ENCODE measurements at places on chromosomes 16 and 17. TPM values are rescaled to one million over a fixed set of nuclear protein-coding genes. Genes with fewer than 3 reads are reported as not detected.

The ATP2A1 gene
- 12.2 TPM for total RNA-seq

The KIF1C gene
- 54.1 TPM for total RNA-seq

The TNFRSF13B gene
- total RNA-seq: not detected

The ST6GALNAC2 gene
- 29.7 TPM for total RNA-seq

The PRDM7 gene
- total RNA-seq: 1.8 TPM

The RGS11 gene
- 1.2 TPM for total RNA-seq

The FBXW10B gene
- 15.9 TPM for total RNA-seq

The CD79B gene
- total RNA-seq: 0.62 TPM

The HOXB6 gene
- total RNA-seq: 4.3 TPM

The CTF1 gene
- total RNA-seq: 9.0 TPM

The SLC13A2 gene
- 0.79 TPM for total RNA-seq

The CHST5 gene
- 0.55 TPM for total RNA-seq

GRCh38 chr16:71794943-71795342 is 13.7 kb downstream of the AP1G1 start:
- DNase-seq: no peak

DNA sequence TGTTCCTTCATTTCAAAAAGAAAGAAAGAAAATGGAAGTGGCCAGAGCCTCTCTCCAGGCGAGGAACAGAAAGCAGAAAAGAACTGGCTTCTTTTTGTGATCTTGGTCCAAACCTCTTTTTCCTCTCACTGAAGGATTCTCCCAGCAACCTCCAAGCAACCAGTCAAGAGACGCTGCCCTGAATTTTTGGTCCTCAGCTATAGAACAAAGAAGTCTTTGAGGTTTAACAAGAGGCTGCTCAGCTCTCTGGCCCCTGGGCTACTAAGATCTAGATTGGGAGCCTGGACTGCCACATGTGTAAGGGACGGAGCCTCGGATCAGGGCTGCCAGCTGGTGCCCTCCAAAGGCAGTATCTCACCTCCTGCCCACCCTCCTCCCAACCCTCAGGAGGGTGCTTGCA is 62.6 kb downstream of the AXIN2 start:
- no peak for DNase-seq

DNA sequence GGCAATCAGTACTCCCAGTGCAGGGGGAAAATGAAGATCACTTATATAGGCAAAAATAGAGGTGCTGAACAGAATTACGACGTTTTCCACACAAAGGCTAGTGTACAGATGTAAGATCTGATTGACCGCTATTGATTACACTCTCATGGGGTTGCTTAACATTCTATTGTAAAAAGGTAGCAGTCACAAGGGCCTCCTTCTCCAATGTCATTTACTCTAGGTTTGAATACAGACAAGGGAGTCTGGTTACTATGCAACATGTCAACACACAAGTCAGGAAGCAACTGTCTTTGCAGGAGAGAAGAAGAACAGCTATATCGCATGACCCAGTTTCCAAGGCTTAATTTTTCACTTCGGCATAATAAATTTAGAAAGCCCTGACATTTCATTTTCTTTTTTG is 7.9 kb downstream of the KRT37 start:
- DNase-seq: no peak

GRCh38 chr16:81823111-81823510 is 44.0 kb downstream of the PLCG2 start:
- DNase-seq: no peak

DNA sequence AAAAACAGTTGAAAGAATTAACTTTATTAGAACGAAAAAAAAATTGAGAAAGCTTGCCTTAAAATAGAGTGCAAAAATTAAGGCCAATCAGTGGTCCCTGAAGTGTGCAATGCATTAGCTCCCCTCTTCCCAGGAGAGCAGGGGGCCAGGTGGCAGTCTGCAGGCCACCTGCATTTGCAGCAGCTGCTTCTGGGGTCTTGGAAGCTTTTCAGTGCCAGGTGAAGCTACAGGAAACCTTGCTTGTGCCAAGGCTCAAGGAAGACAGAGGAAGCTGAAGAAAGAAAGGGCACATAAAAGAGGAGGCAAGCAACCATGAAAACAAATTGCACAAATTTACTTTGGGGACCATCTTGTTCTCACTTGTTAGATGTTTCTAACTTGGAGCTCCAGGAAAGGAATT is 50.5 kb upstream of the MTMR4 start:
- no peak for DNase-seq

- peak; percentile 76 for DNase-seq
These were observed 11.6 kb downstream of the FBXL19 start for GRCh38 chr16:30934827-30935557.

DNA sequence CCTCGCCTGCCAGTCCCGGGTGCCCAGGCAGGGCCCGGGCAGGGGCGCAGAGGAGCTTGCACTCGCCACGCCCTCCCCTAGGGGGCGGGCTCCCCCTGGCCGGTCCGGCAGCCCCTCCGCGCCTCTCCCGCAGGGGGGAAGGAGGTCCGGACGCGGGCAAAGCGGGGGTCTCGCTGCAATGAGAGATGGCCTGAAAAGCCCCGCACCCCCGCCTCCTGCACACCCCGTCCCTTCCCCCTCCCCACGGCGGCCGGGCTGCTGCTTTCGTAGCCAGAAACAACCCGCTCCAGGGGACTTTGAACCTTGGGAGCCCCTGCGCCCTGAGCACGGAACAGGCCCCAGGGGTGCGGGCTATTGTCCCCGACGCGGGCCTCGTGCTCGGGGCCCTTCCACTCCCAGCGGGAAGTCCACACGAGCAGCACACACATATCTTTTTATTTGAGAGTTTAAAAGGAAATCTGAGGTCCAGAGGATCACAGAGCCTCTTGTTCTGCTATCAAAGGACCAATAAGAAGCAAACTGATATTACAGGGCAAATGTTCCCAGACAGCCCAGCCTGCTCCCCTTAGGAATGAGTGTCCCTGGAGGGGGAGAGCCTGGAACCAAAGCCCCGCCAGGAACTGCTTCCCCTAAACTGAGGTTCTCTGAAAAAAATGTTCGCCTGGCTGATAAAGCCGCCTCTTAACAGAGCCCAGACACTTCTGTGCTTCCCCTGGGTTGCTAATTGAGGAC is 5.8 kb upstream of the CBX4 start:
- no peak for DNase-seq

- DNase-seq: no peak
These were observed 5.0 kb downstream of the CX3CL1 start for GRCh38 chr16:57377080-57377841.

DNA sequence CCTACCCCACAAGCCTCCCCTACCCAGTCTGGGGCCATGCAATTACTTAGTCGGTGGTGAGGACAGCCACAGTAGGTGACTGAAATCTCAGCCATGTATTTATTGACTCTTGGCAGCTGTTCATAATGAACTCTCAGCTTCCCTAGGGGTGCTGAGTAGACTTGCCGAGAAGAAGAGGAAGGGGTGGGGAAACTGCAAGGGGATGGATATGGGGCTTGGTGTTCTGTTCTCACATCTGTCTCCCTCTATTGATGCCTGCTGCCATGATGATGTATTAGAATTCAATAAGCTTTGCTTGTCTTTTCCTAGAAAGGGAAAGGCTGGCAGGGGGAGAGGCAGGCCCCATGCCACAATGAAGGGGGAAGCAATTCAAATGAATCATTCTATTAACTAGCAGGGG is 112.9 kb downstream of the GP2 start:
- DNase-seq: no peak

DNA sequence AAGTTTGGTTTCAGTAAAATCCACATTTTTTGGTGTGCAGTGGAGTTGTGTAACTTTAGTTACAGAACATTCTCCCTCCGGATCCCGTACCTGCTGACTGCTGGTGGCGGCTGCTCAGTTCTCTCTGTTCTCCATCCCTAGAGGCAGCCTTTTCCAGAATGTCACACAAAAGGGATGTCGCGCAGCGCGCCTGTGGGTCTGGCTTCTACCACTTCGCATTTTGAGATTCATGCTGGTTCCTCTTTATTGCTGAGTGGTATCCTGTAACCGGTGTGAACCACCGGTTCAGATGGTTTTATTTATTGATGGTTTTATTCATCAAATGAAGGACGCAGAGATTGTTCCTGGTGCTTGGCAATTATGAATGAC is 981 bp upstream of the CEP131 start:
- peak; percentile 38 for DNase-seq

- no peak for DNase-seq
These were observed 3.2 kb downstream of the TMEM208 start for GRCh38 chr16:67229906-67230808.

- DNase-seq: no peak
These were observed 42.0 kb upstream of the KCNJ2 start for GRCh38 chr17:70127221-70127873.

DNA sequence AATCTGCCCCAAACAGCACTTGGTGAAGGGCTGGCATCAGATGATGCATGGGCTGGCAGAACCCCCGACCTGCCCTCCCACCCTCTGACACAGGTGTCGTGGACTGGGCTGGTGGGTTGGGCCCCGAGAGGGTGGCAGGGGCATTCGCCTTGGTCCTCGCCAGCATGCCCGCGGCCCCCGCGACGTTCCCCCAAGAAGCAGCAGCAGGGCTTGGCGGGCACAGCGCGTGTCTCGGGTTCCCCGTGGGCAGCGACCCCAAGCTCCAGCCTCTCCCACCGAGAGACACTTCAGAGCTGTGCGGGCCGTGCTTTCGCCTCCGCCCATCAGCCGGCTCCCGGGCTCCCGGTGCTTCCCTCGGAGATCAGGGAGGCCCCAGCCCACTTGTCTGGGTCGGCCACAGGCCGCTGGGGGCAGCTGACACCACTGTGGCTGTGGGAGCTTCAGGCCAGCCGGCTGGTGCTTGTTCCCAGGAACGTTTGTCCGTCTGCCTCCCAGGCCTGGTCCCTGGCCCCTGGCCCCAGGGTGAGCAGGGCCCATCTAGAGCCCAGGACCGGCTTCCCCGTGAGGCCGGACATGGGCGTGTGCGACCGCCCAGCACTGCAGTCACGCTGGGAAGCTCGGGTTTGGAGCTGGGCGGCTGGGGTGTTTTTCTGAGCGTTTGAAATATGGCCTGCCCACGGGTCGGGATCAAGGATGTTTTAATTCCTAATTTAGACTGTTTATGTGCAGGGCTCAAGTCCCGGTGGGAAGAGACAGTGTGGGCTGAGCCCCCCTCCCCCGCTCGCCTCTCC is 16.6 kb downstream of the CACNA1H start:
- DNase-seq: peak; percentile 57

- DNase-seq: no peak
These were observed 356.6 kb upstream of the XYLT1 start for GRCh38 chr16:17827313-17827712.

- no peak for DNase-seq
These were observed 117.7 kb downstream of the ABCC1 start for GRCh38 chr16:16067127-16067526.

DNA sequence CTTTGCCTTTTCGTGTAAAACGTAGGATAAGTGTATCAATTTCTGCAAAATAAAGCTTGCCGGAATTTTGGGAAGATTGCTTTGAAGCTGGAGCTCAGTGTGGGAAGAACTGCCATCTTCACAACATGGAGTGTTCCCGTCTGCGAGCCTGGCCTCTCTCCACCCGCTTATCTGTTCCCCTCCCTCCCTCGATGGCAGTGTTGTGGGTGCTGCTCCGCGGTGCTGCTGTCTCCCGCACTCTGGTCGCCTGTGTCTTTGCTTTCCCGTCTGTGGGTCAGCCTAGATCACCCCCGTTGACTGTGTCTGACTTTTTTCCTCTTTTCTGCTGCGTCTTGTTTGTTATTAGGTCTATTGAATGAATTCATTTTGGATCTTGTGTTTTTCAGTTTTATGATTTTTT is 17.0 kb downstream of the ACSF3 start:
- peak; percentile 59 for DNase-seq

- no peak for DNase-seq
These were observed 17.7 kb downstream of the NCBP3 start for GRCh38 chr17:3828151-3828851.

GRCh38 chr16:14069818-14070217 is 1.3 kb upstream of the MRTFB start:
- DNase-seq: no peak

DNA sequence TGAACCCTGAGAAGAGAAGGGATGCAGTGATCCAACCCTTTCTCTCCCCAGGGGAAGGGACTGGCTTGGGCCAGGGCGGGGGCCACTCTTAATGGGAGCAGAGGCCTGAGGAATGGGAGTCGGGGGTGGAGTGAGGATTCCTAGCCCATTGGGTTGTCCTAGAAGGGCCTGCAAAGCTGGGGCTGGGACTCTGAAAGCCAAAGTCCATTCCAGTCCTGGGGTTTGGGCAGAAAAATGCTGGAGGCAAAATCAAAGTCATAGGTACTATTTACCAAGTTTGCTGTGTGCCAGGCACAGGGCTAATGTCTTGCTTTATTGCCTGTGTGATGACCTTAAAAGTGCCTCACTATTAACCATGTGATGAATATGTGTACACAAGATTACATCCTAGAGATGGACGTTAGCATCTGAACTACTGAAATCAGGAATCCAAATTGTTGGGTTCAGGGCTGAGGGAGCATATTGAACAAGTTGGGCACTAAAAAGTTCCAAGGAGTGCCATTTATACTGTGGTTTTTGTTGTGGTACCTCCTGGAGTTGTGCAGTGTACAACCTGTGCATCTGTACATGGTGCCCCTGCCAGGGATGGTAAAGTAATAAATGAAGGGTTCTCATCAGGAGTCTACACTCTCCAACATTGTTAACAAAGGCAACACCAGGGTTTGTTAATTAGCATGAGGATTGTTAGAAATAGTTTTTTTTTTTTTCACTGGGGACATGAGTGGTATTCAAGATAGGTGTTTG is 84.4 kb upstream of the NKD1 start:
- no peak for DNase-seq
